ENCODE measurements at places on chromosomes 5 and 9.

DNA sequence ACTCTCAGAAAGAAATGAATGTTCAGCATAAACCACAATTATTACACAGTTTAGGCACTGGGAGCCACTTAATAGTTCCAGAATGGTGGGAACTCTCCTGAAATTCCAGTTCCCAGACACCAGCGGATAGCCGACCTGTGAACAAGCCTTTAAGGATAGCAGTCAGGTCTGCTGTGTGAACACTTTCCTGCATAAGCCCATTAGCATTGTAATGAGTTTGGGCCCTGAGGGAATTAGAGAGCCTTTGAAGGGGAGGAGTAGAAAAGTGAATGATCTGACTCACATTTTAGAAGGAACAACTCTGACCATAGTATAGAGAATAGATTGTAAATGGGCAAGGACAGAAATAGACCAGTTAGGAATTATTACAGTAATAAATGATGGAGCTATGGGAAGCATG, 189.1 kb downstream of the ADGRV1 start:
- no peak for DNase-seq

DNA sequence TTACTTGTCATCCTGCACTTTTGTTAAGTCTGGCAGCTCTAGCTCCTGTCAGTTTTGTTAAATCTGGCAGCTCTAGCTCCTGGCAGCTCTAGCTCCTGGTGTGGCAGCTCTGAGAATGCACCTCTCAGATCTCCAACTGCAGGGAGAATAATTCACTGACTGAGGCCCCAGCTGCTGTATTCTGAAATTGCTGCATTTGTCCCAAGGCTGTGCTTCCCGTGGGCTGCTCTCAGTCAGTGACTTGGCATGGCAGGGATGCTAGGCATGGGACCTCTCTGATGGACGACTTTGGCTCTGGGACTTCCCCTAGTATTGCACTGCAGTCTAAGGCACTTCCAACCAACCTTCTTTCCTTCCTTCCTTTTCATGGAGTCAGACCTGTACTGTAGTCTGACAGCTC, 475.7 kb downstream of the CCDC171 start:
- DNase-seq: no peak

DNA sequence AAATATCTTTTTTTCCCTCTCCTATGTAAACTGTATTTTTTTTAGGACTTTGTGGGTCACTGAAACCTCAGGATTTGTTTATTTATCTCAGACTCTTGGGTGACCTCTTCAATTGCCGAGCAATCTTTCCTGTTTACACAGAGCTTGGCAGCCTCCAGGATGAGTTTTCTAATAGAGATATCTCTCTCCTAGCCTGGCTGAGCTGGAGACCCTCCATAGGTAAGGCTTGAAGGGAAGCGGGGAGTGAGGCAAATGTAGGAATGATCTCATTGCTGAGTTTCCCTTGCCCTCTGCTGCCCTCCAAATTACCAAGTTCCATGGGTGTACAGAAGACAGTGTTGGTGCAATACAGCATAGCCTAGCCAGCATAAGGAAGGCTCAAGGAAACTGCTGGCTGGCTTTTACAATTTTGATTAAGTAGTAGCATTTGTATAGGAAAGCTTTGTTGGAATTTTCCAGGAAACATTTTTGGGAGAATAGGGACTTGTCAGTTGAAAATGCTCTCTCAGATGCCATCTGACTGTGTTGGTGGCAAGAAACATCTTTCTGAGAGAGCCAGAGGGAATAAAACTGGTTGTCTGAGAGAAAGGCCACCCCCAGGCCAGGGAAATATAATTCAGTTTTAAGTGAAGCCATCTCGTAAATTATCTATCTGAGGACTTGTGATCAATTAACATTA, 116.0 kb downstream of the NMUR2 start:
- DNase-seq: no peak

DNA sequence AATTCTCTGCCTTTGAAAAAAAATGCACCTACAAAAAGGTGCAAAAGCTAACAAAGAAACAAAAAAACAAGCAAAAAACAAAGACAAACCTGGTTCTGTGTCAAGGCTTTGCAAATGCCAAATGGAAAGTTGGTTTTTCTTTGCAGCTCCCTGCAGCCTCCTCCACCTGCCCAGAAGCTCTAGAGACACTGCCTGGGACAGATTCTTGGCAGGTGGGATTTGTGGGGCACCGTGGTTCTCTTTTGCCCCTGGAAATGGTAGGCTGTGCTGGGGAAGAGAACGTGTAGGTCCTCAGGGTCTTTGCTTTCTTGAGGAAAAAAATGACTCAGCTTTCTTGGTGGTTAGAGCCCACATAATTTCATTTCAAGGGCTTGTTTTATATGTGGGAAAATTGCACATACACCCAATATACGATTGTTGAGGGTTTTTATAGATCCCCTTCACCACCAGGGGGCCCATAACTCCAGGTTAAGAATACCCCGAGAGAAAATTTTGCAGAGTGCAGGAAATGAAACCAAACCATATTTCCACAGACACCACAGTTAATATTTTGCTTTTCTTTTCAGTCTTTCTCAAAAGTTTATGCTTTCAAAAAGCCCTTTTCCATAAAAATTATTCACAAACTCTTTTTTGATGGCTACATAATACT, 58.7 kb downstream of the NXNL2 start:
- DNase-seq: no peak

GRCh38 chr5:9337928-9338595, 207.8 kb downstream of the SEMA5A start:
- no peak for DNase-seq

GRCh38 chr5:172904643-172905345, 54.4 kb upstream of the RPL26L1 start:
- DNase-seq: peak; percentile 80

DNA sequence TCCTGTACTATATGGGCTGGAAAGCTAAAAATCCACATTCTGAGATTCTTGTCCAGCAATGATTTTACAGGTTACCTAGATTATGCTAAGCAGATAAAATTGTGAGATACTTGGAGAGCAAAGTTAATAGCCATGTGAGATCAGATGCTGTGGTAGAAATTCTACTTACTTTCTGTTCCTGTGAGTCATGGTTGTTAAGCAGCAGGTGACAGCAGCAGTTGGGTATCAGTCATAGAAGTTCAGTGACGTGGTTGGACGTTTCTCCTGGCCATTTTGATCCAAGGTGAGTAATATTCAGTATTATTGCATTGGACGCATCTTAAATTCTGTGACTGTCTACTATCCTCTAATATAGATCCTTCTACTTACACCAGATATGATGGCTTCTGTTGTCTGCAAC, 524.5 kb downstream of the TMEM38B start:
- no peak for DNase-seq

DNA sequence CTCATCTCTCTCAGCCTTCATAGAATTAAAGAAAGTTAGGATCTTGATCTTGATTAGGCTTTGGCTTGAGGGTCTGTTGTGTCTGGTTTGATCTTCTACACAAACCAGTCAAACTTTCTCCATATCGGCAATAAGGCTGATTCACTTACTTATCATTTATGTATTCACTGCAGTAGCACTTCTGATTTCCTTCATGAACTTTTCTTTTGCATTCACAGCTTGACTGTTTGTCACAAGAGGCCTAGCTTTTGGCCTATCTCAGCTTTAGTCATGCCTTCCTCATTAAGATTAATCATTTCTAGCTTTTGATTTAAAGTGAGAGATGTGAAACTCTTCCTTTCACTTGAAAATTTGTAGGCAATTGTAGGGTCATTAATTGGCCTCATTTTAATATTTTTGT, 62.8 kb downstream of the SH3RF2 start:
- DNase-seq: no peak

DNA sequence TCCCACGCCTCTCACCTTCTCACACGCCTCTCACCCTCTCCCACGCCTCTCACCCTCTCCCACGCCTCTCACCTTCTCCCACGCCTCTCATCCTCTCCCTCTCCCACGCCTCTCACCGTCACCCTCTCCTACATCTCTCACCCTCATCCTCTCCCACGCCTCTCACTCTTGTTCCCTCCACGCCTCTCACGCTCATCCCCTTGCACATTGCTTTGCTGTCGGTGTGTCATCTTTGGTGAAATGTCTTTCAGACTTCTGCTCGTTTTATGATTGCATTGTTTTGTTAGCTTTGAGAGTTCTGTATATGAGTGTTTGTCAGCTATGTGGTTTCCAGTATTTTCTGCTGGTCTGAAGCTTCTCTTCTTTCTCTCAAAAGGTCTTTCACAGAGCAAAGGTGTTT, 102.7 kb downstream of the EHMT1 start:
- no peak for DNase-seq

GRCh38 chr5:140131967-140132409, 6.3 kb downstream of the IGIP start:
- DNase-seq: peak; percentile 91

DNA sequence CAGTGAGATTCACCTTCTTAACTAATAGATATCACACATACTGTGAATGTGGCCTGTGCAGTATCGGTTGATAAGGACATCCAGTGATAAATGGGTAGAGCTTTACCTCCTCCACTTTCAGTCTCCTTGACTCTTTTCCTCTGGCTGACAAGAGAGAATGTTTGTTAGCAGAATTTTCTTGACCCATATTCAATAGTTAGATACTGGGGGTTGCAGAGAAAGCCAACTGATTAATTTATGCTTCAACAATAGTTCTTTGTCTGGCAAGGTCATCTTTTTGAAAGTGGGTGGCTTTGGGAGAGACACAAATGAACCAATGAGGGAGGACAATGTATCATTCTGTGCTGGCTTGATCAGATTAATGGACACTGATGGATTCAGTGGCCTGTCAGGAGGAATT, 30.3 kb downstream of the TTC23L start:
- DNase-seq: no peak

Measured in kidney glomerular epithelial cell (primary cell).